Fibroblast of skin of abdomen (primary cell): ENCODE measurements at places on chromosomes 12 and 14.

GRCh38 chr14:35196571-35196970 lies 74.2 kb downstream of the PRORP start:
- no peak for DNase-seq

GRCh38 chr14:63275611-63276010 lies 43.1 kb downstream of the GPHB5 start:
- no peak for DNase-seq

- no peak for DNase-seq
Observed at GRCh38 chr12:46517579-46517962, 145.0 kb upstream of the SLC38A2 start.

DNA sequence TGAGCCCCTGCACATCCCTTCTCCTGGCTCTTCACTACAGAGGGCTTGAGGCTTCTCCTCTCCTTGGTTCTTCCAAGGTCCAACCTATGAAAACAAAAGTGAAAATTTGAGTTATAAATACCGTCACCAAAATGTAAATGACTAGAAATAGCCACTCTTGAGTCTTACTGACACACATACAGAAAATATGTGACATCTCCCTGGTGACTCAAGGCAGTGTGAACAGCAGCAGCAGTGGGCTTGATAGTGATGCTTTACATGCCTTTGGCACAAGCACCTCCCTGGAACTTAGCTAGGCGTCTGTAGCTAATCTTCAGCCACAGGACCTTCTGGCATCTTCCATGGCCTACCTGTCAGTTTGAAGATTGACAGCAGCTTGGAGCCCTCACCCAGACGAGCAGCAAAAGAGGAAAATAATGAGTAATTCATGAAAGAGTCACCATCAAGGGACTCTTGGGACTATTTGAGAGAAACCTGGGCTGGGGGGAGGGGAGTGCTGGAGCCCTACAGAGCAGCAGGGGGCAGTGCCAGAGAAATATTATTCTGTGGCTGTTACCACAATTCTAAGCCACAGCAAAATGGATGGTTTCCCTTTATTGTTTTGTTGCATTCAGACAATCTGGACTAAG lies 158.0 kb downstream of the KCNK10 start:
- no peak for DNase-seq
